ENCODE measurements at places on chromosomes 13 and 19.

GRCh38 chr13:108156749-108157148, 58.6 kb downstream of the LIG4 start:
- no peak for DNase-seq

DNA sequence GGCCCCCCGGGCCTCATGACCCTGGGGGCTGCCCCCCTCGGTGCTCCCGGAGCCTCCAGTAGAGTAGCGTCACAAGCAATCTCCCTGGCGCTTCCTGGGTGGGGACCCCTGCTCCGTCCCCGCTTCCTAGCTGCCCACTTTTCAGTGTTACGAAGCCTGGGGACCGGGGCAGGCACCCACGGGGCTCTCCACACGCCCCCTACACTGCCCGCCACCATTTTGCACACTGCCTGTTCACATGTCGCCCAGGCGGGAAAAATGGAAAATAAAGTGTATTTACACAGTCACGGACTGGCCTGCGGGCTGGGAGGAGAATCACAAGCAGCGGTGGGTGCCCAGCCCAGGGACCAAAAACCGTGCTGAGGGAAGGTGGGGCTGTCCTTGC, 9.5 kb downstream of the PRR36 start:
- no peak for DNase-seq

- DNase-seq: no peak
Measured at GRCh38 chr13:98606296-98606695, 29.4 kb upstream of the STK24 start.

GRCh38 chr19:30227661-30228112, 144.5 kb upstream of the ZNF536 start:
- peak; percentile 65 for DNase-seq

DNA sequence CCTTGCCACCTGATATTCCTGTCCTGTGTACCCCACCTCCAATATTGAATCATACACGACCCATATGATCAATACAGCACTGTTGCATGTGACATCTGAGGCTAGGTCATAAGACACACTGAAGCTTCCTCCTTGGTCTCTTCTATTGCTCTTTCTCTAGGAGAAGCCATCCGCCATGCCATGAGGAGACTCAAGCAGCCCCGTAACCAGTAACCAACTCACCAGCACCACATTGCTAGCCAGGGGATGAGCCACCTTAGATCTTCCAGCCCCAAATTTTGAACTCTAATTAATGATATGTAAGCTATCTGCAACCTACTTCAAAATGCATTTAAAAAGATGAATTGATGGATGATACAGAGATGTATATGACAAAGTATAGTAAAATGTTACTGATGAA, 28.6 kb downstream of the ZNF557 start:
- no peak for DNase-seq

- peak; percentile 51 for DNase-seq
Measured at GRCh38 chr19:45200568-45200967, 22.0 kb downstream of the BLOC1S3 start.

- DNase-seq: no peak
Measured at GRCh38 chr19:34310494-34310981, 54.5 kb upstream of the GPI start.

- DNase-seq: no peak
Measured at GRCh38 chr19:32997716-32998355, 25.8 kb downstream of the FAAP24 start.

DNA sequence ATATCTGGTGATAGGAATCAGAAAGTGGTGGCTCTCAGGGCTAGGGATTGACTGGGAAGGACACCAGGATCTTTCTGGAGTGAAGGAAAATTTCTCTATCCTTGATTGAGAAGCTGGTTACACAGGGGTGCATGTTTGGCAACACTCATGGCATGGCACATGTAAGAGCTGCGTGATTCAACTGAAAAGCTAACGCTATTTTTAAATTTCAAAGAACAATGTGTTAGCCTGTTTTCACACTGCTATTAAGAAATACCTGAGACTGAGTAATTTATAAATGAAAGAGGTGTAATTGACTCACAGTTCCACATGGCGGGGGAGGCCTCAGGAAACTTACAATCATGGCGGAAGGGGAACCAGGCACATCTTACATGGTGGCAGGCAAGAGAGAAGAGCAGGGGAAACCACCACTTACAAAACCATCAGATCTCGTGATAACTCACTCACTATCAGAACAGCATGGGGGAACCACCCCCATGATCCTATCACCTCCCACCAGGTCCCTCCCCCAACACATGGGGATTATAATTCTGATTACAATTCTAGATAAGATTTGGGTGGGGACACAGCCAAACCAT, 7.4 kb downstream of the SIGLEC8 start:
- no peak for DNase-seq

DNA sequence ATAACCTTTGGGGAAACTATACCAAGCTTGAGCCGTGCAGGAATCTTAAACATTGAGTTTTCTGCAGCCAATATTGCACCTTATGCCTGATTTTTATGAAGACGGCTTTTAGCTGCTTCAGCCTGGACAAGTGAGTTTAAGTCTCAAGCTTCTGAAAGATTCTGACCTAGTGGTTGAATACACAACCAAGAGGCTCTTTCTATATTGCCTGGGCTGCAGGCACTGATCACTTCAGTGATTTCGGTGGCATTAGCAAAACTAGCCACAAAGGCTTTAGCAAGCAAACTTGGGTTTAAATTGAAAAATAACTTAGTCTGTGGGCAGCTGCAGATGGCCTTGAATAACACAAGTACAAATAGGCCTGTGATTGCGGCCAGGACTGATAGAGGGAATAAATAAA, 29.3 kb upstream of the RFXAP start:
- DNase-seq: no peak

DNA sequence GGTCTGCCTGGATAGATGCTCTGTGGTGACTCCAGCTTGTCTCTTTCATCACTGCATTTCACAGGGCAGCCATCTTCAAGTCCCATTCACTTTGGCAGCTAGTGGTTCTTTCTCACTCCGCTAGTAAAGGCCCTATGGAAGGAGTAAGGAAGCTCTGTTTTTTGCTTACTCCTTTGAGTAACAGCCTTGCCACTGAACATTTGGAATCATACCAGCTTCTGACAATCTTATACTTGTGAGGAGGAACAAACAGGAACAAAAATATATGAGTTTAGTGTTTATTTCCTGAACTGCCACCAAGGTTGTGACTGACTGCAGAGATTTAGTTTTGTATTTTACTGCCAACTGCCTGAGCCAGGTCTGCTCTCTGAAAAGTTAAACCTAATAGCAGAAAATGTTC, 38.7 kb downstream of the KCTD4 start:
- no peak for DNase-seq

GRCh38 chr13:58989556-58989955, 1174.2 kb downstream of the DIAPH3 start:
- no peak for DNase-seq

GRCh38 chr19:41934849-41935374, 6.7 kb upstream of the ERFL start:
- peak; percentile 73 for DNase-seq

GRCh38 chr13:34546344-34547250, 395.5 kb upstream of the NBEA start:
- DNase-seq: no peak

- peak; percentile 4 for DNase-seq
Measured at GRCh38 chr19:50870417-50871089, 2.7 kb upstream of the KLK2 start.

DNA sequence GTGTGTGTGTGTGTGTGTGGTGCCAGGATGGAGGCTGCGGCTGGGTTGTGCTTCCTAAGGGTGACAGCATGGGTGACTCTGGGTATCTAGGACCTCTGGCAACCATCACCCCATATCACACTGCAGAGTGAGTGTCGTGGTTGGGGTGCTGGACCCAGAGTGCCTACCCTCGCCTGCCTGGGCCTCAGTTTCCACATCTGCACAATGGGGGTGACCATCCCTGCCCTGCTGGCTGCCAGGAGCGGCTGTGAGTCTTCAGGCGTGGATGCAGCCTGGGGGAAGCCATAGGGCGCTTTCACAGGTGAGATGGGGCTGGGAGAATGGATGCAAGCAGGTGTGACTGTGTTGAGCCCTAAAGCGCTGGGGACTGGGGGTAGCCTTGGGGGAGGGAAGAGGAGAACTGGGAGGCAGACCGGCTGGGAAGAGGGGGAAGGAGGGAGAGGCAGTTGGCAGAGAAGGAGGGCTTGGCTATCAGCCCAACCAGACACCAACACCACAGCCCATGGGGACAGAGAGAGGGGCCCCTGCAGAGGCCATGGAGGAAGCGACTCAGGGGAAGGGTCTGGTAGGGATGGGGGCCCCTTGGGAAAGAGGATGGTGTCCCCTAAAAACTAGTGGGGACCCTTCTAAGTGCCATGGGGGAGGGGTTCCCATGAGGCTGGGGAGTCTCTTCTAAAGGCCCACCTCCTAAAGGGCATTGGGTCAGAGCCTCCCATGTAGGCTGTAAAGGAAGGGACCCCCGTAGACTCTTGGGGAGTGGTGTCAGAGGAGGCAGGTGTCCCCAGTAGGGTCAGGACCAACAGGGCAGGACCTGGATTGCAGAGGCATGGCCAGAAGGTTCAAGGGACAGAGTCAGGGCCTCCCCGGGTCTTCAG, 1.7 kb downstream of the PLPPR2 start:
- no peak for DNase-seq

DNA sequence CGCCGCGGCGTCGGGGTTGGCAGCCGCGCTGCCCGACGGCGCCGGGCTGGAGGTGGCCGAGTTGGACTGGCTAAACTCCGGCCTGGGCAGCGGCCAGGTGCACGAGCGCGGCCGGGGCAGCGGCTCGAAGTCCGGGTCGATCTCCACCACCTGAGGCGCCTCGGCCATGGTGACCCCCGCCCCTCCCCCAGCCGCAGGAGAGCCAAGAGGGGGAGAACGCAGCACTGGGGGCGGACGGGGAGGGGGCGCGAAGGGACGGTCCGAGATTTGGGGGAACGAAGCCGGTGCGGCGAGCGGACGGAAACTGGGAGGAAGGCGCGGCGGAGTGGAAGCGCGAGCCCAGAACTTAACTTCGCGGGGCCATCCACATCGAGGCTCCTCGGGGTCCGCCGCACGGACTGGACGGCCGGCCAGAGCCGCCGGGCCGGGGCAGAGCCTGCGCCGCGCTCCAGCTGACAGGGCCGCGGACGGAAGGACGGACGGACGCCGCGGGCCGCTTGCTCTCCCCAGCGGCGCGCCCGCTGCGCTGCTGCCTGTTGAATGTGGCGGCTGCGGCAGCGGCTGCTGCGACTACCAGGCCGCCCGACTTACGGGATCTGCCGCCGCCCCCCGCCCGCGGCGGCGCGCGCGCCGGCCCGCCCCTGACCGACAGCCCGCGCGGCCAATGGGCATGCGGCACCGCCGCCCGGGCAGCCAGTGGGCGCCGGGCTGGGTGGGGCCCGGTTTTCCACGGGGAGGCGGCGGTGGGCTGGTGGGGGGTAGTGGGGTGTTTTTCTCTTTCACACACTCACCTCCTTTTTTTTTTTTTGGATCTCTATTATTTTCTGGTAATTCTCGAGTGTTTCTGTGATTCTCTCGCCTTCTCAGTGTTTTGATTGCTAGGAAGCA, at the start of gene FOXO1:
Gene FOXO1 (minus strand): TSS at position 597 of the 888 bp plus-strand sequence. CDS start 429 bp downstream, at position 168.
- peak; percentile 96 for DNase-seq

DNA sequence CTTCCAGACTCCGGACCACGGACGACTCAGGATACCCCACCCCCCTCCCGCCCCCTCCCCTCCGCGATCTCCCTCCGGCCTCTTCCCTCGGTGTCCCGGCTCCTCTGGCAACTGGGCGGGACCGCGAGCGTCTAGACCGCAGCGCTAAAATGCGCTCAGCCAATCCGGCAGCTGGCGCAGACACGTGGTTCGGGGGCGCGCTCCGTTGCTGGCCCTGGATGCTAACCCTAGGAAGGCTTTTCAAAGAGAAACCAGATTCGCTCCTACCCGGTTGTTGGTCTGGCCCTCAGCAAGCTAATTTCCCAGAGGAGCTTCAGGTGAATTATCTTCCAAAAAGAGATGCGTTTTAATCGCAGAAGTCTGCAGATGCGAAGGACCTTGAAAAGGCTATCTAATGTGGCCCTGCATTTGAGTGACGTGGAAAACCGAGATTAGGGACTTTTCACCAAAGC, at the start of gene DZIP1:
Gene DZIP1 (minus strand): TSS at position 106 of the 452 bp plus-strand sequence. CDS start 2,677 bp downstream, outside the sequence.
- peak; percentile 87 for DNase-seq

- DNase-seq: no peak
Measured at GRCh38 chr19:49594993-49595818, 4.2 kb downstream of the PRR12 start.

DNA sequence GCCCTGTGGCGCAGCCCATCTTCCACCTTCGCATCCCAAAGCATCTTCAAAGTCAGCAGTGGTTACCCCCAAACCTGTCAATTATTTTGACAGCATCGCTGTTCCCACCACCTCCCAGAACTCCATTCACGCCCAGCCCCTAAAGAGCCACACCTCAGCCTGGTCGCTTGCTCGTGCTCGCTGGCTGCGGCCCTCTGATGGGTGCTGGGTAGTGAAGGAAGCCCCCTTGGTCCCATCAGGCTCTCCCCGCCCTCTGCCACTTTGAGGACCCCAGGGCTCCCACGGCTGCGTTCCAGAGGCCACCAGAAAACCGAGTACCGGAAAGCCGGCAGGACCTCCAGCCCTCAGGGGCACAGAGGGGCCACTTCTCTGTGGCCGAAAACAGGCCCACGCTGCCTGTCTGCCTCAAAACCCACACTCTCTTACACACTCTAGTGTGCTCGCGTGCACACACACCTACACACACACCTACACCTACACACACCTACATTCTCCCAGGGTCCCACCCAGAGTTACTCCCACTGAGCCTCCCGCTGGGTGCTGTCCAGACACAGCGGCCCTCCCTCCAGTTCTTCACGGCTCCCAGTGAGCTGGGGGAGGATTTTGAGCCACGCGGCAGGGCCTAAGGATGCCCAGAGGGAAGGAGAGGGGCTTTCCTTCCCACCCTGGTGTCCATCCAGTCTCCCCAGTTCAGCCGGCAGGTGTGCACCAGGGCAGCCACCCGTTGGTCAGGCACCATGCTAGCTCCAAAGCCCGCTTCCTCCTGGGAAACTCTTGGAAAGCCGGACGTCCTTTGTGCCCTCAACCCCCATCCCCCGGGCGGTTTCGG, 1.9 kb downstream of the VSTM2B start:
- DNase-seq: no peak

- DNase-seq: no peak
Measured at GRCh38 chr19:39405958-39406655, 540 bp upstream of the ZFP36 start.

DNA sequence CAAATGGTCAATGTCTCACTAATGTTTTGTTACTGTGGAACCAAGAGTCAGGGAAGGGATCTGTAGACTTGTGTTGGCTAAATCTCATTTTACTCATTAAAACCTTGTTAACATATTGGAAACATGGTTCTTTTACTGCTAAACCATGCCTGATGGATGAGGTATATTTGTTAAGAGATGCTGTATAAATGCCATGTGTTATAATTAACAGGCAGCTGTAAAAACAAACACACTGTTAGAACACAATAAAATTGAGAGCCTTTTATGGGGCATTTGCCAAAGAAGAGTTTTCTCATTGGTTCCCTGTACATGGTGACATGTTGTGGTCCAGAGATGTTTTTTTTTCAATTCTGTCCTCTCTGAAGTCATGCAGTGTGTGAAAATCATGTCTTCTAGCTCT, 121.9 kb downstream of the ESD start:
- DNase-seq: peak; percentile 46
